ENCODE measurements at places on chromosomes 1 and 21.

DNA sequence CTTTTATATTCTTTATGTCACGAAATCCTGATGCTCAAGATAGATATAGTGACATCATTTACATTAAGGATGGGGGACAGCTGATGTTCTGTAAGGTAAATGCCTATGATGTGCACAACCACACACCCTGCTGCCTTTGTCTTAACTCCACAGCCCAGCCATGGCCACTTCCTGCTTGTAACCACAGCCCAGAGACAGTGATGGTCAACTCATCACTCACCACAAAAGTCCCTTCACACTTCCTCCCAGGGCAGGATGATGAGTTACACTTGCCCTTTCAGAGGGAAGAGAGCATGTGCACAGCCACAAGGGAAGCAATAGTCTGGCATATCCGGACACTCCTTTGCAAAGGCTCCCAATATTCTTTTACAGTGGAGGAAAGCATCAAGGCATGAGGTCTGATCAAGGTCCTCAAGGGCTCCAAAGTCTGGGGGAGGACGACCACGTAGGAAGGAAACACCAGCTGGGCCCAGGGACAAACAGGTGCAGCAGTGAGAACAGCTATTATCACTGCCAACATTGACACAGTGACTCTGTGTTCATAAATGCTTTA lies 53.8 kb downstream of the PLPP3 start:
- no peak for DNase-seq

GRCh38 chr1:223513309-223513708 lies 120.1 kb downstream of the CCDC185 start:
- no peak for DNase-seq

GRCh38 chr1:40980453-40981121 lies 1.1 kb downstream of the CTPS1 start:
- no peak for DNase-seq

GRCh38 chr1:177700856-177701255 lies 269.0 kb downstream of the SEC16B start:
- DNase-seq: no peak
